ENCODE measurements at places on chromosomes 5 and 9.

DNA sequence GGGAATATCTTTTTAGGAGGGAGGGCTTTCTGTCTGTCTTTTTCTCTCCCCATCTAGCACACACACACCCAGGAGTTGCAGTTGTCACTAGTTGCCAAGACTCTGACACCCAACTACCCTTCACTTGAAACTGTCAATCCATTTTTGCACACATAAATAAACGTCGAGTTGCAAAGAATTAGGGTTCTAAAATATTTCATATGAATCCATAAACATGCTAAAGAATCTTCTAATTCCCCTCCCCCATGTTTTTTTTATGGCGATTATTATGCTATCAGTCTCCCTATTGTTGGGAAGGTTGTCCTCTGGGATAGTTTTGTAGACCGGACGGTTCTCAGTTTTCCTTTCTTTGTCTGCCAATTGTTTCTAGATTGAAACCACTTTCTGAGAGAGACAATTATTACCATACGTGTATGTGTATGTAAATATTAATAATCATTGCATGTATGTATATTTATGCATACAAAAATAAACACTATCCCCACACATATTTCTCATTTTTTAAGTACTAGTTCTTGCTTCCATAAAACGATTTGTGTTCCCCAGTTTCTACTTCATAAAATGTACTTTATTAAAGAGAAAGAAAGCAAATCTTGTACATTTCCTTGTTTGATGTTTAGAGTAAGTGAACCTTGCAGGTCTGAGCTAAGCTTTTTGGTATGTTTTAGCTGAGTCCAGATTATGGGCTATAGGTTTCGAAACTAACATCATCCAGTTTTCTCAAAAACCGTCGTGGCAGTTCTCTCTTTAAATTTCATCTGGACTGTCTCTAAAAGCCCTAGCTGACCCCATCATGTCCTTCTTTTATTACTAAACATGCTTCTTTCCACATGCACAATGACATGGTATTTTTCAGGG lies 165.0 kb upstream of the MPDZ start:
- DNase-seq: no peak

DNA sequence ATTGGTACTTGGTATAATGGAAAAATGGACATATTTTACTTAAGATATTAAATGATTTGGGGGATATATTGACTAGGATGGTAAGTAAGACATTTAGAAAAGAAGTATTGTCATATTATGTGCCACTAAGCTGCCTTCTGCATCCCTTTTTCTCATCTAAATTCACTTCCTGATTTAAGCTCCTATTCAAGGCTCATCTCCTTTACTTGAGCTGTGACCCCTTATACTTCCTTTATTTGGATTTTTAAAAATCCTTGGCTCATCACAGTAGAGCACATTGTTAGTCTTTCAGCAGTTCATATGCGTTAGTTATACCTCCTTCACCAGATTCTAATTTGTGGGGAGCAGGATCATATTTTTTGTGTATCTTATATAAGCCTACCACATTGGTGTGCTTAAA lies 6.6 kb downstream of the COMMD10 start:
- no peak for DNase-seq

DNA sequence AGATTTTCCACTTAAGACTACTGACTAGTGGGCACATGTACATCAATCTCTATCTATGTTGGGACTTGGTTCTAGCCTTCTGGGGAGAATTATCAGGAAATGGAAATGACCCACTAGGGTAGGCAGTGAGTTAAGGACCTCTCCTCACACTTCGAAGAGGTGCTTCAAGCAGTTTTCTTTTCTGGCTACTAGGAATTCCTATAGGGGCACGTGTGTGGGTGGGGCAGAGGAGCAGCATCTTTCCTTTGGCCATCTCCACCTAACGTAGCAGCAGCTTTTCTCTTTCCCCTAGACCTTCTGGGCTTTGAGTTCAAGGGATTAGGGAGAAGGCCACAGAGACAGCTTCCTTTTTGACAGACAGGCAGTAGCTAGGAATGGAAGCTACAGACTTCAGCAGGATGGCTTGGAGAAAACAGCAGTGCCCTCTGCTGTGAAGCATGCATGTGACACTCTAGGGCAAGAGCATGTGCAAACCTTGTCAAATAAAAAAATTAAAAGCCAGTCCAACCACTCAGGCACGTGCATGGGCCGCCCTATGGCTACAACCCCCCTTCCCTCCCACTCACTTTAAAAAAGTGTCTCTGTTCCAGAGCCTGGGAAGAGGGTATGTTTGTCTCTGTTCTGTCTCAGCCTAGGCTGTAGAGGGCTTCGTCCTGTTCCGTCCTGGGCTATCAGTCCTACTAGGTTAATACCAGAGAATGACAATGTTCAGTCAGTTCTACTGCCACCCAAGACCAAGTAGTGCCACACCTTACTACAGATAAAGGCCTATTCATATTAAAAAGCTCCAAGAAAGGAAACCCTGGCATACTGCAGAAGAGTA lies 8.7 kb upstream of the GFRA3 start:
- DNase-seq: peak; percentile 0

DNA sequence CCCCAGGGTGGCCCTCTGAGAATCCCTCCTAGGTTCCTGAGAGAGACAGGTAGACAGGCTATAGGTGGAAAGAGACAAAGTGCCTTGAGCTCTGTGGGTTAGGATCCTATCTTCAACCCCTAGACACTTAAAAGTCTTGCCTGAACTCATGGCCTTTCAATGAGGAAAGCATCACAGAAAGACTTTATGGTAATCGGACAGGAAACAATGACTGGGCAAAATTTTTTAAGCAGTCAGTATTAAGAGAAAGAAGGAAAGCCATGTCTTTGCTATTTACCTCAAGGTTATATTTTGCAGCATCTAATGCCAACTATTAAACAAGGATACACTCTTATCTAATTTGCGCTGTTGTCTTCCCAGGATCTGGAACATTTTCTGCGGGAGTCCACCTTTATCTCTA lies 93.2 kb downstream of the PCSK1 start:
- DNase-seq: no peak

DNA sequence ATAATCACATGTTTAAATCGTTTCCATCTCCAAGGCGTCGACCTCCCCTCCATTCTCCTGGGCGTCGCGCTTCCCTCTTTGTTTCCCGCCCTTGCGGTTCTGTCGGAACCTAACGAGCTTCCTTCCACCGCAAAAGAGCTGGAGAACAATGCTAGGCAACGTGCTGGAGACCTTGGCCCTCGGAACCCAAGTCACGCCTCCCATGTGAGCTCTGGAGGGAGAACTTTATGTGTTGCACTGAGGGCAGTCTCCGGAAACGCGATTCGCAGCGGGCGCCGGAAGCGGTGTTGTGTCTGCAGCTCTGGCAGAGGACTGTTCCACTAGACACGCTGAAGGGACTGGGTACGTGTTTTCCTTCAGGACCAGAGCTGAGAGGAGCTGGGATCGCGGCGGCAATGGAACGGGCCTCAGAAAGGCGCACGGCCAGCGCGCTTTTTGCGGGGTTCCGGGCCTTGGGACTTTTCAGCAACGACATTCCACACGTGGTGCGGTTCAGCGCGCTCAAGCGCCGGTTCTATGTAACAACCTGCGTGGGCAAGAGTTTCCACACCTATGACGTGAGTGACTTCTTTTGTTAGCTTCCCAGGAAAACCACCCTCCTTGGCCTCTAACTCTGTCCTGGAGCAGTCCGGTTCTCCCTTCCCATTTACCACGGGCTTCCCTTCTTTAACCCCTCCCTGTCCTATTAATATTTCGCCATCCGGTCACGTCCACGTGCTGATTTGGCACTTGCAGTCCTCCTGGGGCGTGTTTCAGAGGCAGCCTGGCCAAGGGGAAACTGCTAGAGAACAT lies at the start of gene WDR36:
TSS of gene WDR36 (plus strand) at position 287 of the 792 bp plus-strand sequence. CDS start at position 396, 109 bp downstream.
- DNase-seq: peak; percentile 87

DNA sequence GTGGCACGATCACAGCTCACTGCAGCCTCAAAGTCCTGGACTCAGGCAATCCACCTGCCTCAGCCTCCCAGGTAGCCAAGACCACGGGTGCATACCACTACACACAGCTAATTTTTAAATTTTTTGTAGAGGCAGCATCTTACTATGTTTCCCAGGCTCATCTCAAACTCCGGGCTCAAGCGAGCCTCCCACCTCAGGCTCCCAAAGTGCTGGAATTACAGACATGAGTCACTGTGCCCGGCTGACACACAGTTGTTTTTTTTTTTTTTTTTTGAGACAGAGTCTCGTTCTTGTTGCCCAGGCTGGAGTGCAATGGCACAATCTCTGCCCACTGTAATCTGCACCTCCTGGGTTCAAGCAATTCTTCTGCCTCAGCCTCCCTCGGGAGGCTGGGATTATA lies 70.1 kb upstream of the CNOT6 start:
- no peak for DNase-seq

GRCh38 chr5:150615141-150615699 lies 25.2 kb upstream of the SYNPO start:
- no peak for DNase-seq

GRCh38 chr9:107833295-107833694 lies 343.7 kb upstream of the KLF4 start:
- DNase-seq: no peak

DNA sequence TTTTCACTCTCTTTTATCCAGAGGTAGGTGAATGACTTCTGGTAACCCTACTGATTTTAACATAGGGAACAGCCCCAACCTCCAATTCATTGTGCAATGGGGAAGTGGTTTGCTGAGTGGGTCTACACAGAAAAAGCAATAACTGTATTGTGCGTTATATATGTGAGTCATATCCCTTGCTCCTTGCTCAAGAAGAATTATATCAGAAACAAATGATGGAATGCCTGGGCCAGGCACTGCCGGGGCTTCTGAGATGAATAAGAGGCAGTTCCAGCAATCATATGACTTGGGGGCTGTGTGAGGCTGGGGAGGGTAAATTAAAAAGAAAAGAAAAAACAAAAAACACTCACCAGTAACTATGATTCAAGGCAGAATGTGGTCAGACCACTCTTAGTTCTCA lies 79.2 kb upstream of the ABCA1 start:
- DNase-seq: no peak

DNA sequence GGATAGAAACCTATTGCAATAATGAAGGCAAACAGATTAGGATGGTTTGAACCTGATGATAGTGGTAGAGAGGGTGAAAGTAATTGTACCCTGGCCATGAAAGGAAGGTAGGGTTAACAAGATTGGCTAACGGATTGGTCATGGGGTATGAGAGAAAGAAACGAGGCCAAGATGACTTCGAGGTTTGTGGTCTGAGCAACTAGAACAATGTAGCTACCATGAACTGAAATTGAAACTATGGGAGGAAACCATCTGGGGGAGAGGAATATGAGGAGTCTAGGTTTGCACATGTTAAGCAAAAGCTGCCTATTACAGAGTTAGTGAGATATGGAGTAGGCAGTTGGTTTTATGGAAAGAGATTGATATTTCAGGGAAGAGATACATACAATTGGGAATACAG lies 406.0 kb downstream of the PRELID2 start:
- DNase-seq: no peak

DNA sequence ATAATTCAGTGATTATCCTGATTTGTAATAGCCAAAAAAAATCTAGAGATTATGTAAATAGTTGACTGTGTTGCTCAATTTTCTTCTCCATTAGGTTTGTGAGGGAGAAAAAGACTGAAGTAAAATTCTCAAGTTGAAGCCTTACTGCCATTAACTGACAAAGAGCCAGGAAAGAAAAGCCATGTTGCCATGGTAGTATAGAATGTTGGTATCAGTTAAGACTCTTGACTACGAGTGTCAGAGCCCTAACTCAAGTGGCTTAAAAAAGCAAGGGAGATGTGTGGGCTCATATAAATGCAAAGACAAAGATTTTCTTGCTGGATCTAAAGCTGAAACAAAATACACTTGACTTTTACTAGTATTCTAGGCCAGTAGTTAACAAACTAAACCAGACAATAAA lies 571.7 kb downstream of the KCTD16 start:
- DNase-seq: no peak

DNA sequence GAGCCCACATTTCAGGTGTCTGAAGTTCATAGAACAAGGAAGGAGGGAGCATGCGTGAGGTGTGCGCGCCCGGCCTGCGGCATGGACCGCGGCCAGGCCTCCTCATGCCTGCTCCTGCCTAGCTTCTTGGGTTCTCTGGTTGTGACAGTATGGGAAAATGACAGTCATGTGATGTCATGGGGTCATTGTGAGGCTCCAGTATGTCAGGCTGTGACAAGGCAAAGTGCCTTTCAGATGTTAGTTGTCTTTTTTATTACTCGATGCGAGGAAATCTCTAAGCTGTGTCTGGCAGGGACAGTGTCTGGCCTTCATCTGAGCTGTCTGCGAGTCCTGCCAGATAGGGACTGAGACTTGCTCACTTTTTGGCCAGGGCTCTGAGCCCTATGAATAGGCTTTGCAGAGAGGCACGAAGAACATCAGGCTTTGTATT lies 13.3 kb downstream of the UCK1 start:
- no peak for DNase-seq

GRCh38 chr5:88770276-88771257 lies 112.4 kb downstream of the MEF2C start:
- no peak for DNase-seq
